ENCODE measurements at places on chromosomes 1 and 21.

DNA sequence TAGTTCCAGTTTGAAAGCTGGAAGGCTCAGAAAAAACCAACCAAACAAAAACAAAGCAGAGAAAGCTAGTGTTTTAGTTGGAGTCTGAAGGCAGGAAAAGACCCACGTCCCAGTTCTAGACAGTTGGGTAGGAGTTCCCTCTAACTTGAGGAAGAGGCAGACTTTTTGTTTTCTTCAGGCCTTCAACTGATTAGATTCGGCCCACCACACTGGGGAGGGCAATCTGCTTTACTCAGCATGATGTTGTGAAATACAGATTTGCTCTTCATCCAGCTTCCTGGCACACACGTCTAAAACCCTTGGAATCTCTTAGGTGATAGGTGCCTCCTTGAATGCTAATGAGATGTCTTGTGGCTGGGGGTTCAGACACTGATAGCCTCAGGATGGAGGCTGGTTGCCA is 49.1 kb upstream of the CSF3R start:
- DNase-seq = no peak

DNA sequence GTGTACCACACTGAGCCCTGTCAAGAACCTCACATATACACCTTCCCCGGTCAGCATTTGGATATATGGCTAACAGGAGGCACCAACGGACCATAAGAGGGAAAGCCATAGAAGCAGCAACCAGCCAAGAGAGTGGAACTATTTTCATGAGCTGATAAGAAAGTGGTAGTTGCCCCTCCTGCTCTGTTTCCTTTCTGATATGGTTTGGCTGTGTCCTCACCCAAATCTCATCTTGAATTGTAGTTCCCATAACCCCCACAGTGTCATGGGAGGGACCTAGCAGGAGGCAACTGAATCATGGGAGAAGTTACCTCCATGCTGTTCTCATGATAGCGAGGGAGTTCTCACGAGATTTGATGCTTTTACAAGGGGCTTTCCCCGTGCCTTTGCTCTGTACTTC is 366.1 kb upstream of the DAB1 start:
- DNase-seq = no peak

GRCh38 chr1:32988665-32989064 is 24.1 kb upstream of the RNF19B start:
- DNase-seq = no peak

DNA sequence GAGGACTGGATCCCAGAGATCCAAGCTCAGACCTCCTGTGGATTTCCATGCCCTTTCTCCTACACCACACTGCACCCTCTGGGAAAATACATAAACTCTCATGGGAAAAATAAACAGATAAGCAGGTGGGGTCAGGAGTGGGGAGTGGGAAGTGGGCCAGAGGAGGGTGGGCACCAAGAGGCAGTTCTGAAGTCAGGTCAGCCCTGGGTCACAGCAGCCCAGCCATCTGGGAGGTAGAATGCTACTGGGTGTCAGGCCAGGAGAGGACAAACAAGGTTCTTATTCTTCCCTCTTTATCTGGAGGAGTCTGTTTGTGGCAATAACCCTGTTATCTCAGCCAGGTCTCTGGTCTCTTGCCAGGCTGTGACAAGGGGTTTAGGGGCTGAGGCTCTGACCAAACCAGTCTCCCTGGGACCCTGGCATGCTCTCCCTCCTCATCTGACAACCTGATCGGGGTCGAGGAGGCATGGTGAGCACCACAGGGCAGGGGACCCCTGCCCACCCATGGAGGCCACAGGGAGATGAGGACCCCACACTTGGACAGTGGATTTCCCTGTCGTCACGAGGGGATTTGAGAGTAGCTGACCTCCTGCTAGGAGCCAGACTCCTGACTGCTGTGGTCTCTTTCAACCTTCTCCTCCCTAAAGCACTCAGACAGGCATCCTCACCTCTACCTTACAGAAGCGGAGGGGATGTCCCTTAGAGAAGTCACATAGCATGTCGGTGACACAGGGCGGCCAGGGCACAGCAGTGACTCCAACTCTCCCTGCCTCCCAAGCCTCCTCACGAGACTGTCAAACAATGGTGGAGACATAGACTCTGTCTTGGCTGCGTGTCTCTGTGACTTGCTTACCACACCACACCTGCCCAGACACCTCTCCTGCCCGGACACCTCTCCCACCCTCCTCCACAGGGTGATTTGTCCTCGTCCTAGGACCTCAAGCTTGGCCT is 51.3 kb upstream of the IFFO2 start:
- DNase-seq = no peak

DNA sequence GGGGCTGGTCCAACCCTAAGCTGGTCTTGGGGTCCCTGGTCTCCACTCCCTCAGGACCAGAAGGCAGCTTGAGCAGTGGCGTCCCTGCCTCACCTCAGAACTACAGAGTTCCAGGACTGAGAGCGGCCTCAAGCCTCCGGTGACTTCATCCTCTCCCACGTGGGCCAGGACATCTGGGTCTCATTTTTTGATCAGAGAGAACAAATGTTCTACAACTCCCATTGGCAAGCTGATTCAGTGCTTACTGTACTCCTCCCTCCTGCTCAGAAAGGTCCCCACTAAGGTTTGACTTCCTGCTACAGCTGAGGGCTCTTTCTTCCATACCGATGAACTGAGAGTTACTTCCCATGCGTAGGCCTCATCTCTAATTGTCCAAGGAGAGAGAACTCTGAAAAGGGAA is 78.5 kb downstream of the PLXNA2 start:
- no peak for DNase-seq
